ENCODE measurements at places on chromosomes 7 and 10.

DNA sequence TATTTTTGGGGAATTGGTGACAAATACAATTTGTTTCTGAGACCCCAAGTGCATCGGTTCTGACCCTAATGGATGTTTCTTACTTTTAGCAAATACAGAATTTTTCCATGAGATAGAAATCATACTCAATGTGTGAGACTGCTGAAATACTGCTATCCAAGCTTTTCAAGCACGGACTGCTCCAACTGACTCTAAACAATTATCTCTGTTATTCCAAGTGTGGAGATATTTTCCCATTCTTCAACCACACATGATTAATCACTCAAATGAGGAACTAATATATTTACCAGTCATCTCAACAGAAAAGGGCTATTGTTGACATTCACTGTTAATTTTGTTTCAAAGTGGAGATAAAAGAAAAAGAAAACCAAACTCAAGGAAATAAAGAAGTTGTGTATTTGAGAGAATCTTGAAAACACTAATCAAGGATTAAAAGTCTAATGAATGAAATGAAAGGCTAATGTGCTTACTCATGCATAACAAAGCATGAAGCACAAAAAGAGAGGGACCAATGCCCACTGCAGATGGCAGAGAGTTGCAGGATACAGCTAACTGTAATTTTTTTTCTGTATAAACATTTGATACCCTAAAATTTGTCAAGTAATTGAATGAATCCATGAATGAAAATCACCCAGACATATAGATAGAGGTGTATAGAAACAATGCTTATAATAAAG is 423.6 kb downstream of the DGKB start:
- DNase-seq: no peak

- no peak for DNase-seq
Measured at GRCh38 chr10:89369156-89370105, 8.4 kb upstream of the IFIT1B start.

GRCh38 chr7:159272739-159273138 is 128.1 kb upstream of the VIPR2 start:
- DNase-seq: no peak

- DNase-seq: no peak
Measured at GRCh38 chr7:485188-486081, 34.2 kb downstream of the PDGFA start.

GRCh38 chr10:61271127-61271780 is 181.9 kb downstream of the TMEM26 start:
- no peak for DNase-seq

- DNase-seq: no peak
Measured at GRCh38 chr10:4947039-4947634, 16.1 kb upstream of the AKR1C1 start.

GRCh38 chr10:120451968-120452367 is 5.1 kb upstream of the PLPP4 start:
- no peak for DNase-seq

DNA sequence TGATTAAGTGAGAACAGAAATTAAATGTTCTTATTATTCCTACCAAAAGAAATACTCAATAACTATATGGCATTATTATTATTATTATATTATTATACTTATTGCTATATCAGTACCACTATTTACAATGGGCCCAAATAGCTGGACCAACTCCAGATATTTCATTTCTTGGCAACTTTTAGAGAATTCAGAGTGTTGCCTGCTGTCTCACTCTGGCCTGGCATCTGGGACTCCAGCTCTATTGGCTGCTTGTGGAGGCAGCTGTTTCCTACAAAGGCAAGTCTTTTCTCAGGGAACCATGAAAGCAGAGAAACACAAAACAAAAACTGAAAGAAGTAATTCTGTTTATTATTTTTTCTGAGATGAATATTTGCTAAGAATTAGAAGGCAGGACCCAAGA is 105.1 kb upstream of the SORCS1 start:
- no peak for DNase-seq

GRCh38 chr7:89259085-89259484 is 463.5 kb upstream of the TEX47 start:
- DNase-seq: no peak

GRCh38 chr7:84700563-84701370 is 486.1 kb downstream of the SEMA3D start:
- no peak for DNase-seq

All from CMK (cell line).